Activated naive CD4-positive, alpha-beta T cell treated with Interleukin-2 at 50 U/mL for 16 hours (primary cell): ENCODE measurements at places on chromosomes 6 and 20.
A peak's percentile ranks its signal among the peaks of the same experiment; 100 is the strongest.

DNA sequence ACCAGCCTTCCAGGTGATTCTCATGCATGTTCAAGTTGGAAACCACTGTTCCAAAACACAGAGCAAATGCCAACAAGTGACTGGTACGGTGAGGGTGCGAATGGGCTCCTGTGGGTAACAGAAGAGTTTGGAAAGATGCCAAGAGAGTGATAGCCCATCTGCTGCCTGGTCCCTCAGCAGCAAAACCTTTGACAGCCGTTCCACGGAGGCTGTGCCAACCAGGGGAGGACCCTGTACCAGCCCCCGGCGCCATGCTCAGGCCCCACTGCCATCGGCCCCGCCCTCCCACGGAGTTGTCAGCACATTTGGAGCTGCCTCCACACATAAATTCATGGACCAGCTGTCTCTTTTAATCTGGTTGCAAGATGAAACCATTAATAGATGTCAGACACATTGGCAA is 4.4 kb upstream of the PTPRT start:
- no peak for DNase-seq

DNA sequence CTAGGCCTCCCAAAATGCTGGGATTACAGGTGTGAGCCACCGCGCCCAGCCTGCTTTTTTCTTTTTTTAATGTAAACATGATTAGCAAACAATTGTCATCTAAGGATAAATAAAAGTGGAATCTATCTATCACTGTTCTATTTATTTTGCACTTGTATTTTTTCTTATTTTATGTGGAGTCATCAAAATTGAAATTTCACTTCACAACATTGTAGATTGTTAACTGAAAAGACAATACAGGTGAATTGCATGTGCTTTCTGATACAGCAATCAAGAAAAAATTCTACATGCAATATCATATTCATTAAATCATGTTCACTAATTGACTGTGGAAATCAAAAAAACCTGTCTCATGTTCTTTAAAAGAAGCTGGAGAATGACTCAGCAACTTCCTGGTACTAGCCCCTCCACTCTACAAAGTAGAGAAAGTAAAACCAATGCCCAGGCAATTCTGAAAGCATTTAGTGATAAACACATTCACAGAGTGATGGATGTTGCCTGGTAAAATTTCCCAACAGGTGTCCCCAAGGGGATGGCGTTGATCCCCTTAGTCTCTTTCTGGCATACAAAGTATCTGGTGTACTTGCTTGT is 10.7 kb upstream of the RFX6 start:
- no peak for DNase-seq

- no peak for DNase-seq
Observed at GRCh38 chr6:65295812-65296211, 411.2 kb downstream of the EYS start.

DNA sequence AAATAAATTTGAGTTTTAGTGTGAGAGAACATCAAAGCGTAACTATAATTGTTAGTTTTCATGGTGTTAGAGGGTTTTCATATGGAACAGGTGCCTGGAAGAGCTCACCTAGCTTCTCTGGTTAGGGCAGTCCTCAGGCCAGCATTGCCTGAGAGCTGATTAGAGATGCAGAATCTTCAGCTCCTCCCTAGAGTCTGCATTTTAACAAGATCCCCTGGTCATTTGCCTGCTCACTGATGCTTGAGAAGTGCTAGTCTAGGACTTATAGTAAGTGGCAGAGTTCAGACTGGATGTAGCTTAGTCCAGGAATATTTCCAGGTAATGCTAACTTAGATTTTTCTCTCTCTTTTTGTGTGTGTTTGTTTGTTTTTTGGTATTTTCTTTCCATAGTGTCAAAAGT is 21.7 kb upstream of the SMIM26 start:
- DNase-seq, result no peak

DNA sequence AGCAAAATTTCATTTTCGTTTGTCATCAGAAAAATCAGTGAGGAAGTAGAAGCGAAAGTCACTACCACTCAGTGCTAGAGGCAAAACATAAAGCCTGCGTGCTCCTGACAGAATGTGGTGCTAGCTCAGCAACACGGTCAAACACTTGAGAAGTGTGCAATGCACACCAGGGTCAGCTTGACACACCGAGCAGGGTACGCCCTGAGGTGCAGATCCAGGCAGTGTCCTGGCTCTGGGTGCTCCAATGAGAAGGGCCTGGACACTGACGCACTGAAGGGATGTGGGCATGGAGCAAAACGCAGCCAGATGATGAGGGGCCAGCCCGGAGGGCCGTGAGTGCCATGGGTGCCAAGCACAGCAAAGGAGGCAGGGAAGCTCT is 5.9 kb downstream of the RNASET2 start:
- peak; percentile 47 for DNase-seq

- DNase-seq, result no peak
Observed at GRCh38 chr6:51625566-51625965, 461.8 kb downstream of the PKHD1 start.

DNA sequence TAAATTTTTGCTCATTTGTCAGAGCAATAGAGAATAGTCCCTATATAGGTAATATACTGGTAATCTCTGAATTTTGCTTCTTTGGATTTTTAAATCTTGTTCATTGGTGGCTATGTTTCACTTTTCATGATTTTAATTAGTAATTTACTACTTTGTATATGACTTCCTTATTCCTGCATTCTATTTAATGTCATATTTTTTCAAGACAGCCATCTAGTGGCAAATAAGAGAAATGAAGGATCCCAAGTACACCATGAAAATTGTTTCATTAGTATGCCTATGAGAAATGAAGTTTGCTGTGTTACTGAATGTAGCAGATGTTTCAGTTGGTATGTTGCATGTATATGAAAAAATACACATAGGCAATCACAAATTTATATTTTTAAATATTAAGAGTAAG is 82.4 kb downstream of the ZNF292 start:
- DNase-seq, result no peak

DNA sequence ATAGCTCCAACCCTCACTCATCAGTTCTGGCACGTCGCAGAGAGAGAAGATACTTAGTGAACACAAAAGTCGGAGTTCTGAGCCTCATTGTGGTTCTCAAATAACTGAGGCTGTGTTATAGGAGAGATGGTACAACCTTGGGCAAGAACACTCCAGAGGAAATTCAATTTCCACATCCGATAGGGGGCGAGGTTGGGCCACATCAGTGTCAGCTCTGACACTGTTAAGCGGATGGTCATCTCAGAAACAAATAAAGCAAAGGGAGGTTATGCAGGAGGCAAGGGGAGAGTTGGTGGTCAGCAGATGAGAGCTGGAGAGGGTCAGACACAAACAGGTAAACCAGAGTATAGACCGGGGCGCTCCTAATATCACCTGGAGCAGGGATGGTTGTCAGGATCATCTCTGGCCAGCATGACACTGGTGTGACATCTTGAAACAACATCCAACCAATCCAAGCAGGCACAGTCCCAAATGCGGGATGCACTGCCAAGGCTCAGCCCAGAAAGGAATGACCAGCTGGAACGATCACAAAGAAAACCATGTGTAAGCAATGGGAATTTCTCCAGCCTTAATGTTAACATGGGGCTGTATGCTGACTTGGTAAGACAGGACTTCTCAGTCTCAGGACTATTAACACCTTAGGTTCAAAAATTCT is 331.8 kb downstream of the HACE1 start:
- no peak for DNase-seq

- DNase-seq, result no peak
Observed at GRCh38 chr6:22059126-22059525, 237.7 kb downstream of the PRL start.

DNA sequence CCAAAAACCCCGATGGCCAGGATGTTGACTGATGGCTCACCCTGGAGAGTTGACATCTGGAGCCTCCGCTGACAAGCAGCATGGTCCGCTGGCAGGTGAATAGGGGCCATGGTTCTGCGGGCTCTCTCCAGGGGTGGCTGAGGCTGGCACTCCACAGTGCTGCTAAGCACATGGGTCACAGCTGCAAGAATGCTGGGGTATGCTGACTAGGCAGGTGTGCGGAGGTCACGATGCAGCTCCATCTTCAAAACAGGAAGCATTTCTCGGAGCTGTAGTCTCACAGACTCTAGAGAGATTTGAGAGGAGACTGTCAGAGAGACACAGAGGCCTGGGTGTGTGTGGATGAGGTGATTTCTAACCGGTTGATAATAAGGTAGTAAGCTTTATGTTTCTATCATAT is 341.6 kb downstream of the NRN1 start:
- no peak for DNase-seq

DNA sequence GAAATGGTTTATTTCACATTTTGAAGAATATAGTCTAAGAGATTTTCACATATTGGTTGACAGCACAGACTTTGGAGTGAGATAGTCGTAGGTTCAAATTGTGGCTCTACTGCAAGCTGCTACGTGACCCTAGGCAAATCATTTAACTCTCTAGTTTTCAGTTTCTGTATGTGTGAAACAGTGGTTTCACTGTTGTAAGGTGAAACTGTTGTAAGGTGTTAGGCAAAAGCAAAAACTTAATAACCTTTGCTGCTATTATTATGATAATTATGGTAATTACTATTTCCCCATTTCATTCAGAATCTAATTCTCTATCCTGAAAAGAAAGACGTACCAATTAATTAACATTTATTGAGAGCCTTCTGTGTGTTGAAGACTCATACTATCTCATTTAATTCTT is 144.2 kb downstream of the REV3L start:
- DNase-seq, result no peak

GRCh38 chr6:18742406-18742805 is 355.3 kb downstream of the RNF144B start:
- DNase-seq, result no peak
